ENCODE measurements at places on chromosomes 13 and 19.

- no peak for DNase-seq
Observed at GRCh38 chr13:25923217-25924085, 128.4 kb downstream of the SHISA2 start.

GRCh38 chr19:58543826-58544590, at the start of gene TRIM28:
Gene TRIM28, plus strand, starts transcription at chr19:58544064. Its CDS starts 694 bp downstream, at chr19:58544758.
- peak; percentile 100 for DNase-seq

- DNase-seq = no peak
Observed at GRCh38 chr13:84130495-84131114, 248.3 kb upstream of the SLITRK1 start.

DNA sequence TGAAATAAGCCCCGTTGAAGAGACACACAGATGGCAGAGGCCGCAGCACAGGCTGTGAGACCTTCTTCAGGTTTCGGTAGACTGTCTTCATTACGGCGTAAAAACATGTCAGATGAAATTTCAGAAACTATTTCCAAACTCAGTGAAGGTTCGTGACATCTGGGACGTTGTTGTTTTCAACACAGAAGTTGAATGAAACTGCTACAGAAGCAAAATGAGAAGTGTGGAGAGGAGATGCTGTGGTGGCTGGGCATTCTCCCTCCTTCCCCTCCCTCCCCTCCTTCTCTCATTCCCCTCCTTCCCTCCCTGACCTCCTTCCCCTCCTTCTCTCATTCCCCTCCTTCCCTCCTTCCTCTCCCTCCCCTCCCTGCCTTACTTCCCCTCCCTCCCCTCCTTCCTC, 113.6 kb downstream of the ATP11A start:
- peak; percentile 4 for DNase-seq

DNA sequence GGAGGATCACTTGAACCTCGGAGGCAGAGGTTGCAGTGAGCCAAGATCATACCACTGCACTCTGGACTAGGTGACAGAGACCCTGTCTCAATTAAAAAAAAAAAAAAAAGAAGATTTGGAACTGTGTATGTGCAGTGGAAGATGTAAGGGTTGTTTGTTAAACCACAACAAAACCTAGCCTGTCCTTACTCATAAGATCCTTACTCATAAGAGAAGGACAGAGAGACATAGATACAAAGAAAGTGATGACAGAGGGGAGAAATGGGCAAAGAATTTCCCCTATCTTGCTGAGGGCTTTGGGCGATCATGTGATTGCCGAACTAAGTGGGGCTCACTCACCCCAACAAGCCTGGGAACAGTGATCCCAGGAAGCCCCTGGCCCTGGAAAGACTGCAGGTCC, 7.9 kb downstream of the ITPKC start:
- DNase-seq = no peak
